H54 (cell line): ENCODE measurements at places on chromosomes 7 and 10.

GRCh38 chr7:100219271-100219737 is 445 bp upstream of the PVRIG start:
- no peak for DNase-seq

DNA sequence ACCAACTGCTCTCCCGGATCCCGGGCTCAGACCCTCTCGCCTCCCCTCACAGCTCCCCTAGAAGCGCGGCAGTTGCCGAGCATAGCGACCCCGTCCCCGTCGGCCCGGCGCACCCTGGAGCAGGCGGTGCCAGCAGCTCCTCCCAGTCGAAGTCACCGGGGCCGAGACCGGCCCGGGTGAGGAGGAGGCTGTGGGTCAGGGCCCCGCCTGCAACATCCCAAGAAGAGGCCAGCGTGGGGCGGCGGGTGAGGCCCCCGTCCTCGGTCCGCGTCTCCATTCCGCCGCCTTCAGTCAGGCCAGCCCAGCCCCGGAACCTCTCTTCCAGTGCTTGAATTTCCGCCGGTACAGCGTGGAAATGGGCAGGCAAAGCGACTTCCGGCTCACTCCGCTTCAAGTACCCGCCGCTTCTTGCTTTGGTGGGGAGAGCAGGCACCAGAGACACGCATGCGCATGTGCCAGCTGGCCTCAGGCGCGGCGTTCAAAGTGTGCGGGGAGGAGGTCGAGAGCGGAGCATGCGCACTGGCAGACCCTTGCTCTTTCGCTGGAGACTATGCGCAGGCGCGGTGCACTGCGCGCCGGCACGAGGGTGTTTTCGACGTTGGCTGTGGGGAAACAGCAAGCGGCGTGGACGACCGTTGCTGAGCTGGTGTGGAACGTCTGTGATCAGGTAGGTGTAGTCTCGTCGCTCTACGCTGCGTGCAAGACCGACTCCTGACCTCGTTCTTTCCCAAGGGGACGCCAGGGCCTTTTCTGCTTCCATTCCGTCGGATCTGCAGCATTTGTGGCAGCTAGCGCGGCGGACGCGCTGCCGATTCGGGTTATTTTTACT is at the start of gene C10orf88:
Gene C10orf88, minus strand, starts transcription at position 326 of the 829 bp plus-strand sequence. Its CDS starts 49 bp downstream, at position 277.
- peak; percentile 77 for DNase-seq

GRCh38 chr10:120998251-120998650 is 147.1 kb downstream of the WDR11 start:
- no peak for DNase-seq

DNA sequence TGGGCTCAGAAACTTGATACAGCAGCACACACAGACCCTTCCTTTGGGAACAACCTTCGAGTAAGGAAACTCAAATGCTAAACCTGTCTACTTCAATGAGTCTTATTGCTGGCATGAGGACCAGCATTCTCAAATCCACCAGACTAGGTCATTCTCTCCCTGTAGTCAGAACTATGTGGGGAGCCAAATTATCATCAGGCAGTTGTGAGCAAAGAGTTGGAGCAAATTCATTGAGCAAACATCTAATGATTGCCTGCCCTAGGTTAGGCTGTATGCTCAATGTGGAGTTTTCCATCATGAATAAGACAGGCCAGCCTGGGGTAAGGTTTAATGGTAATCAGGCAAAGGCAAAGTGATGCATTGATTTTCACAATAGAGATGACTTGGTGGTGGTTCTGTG is 3.6 kb downstream of the EPDR1 start:
- no peak for DNase-seq

- peak; percentile 38 for DNase-seq
These were observed 95.1 kb upstream of the DIP2C start for GRCh38 chr10:784403-785088.

- no peak for DNase-seq
These were observed 537 bp downstream of the SH3PXD2A start for GRCh38 chr10:103854686-103855391.

GRCh38 chr10:9010093-9010492 is 955.6 kb downstream of the GATA3 start:
- no peak for DNase-seq
